ENCODE measurements at places on chromosomes 11 and 22.

DNA sequence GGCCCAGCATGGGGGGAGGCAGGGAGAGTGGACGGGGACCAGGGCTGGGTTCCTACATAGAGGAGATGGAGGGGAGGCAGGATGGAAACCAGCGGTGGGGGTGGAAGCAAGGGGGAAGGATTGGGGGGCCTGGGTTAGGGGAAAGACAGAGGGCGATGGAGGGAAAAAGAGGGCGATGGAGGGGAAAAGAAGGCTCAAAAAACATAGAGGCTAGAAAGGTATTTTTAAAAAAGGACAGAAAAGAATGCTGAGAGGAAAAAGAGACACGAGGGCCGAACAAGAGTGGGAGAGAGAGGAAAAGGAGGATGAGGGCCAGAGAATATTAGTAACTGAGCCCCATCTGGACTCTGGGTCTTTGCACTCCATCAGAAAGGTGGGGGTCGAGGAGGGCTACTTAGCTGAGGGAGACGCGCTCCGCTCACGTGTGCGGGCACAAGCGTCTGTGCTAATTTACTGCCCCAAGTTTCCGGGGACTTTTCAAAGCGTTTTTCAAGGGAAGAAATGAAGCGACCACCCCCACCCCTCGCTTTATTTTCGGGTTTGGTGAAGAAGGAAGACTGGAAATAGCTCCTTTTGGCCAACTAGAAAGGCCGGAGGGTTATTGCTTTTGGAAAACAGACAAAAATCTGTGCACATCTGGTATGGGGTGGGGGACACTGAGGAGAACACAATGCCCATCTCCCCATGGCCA lies 14.5 kb downstream of the PAX6 start:
- DNase-seq, result no peak

- no peak for DNase-seq
Measured at GRCh38 chr11:88250566-88251242, 75.5 kb upstream of the RAB38 start.

DNA sequence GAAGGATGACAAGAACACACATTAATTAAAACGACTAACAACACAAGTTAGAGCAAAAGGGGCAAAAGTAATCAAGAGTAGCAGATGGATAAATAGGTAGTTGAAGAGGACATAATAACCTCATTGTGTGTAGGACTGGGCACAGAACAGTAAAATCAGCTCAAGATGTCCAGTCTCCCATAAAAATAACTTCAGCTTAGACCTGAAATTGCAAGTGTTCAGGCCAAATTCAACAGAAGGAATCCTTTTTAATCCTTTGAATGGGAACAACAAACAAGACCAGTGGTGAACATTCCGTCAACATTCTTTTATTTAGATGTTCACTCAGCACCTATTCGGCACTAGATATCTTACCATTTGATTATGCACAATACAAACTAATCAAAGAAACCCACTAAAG lies 4.4 kb downstream of the MTMR2 start:
- no peak for DNase-seq

DNA sequence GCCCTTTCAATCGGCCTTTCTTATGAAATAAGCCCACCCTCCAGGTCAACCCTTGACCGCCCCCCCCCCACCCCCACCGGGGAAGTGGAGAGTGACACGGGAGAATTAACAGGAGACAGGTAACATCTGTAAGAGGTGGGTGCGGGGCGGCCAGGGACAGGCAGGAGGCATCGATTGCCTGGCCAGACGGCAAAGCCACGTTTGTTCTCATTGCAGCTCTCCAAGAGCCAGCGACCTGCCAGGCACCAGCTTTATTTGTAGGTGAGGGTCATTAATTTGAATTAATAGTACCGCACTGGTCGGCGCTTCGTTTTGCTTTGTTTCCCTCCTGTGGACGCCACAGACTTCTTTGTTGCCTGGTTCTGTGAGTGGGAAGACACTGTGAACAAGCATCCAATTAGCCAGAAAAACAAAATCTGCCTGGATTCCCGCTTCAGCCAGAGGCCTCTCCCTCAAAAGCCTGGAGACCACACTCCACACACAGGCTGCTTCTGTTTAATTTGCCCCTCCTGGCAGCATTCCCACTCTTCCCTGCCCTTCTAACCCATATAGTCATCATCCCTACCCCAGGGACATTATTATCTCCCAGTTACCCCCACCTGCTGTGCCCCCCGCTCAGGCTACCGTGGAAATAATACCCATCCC lies 104.5 kb upstream of the OPCML start:
- no peak for DNase-seq

GRCh38 chr11:31714840-31715239 lies 96.3 kb downstream of the PAX6 start:
- no peak for DNase-seq

DNA sequence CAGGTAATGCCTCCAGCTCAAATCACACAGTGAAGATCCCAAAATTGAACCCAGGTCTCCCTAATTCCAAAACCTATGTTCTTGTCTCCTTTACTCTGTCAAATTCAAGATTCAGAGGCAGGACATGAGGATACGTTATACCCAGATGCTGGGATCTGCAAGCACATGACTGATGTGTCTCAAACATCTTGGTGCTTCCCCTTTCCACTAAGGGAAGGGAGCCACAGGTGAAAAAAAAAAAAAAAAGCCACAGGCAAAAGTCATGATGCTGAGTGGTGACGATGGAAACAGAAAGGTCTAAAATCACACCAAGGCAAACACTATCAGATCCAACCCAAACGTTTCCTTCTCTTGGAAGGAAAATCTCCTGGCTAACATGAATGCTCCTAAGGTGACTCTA lies 24.0 kb downstream of the ABTB2 start:
- DNase-seq, result no peak

Data from bronchial epithelial cell (primary cell).